Esophagus squamous epithelium (tissue), 5 donors: ENCODE measurements at places on chromosomes 3 and 15.
A peak's percentile ranks its signal among the peaks of the same experiment; 100 is the strongest.

GRCh38 chr15:88838667-88839066 lies 35.4 kb downstream of the ACAN start:
- no peak for DNase-seq

DNA sequence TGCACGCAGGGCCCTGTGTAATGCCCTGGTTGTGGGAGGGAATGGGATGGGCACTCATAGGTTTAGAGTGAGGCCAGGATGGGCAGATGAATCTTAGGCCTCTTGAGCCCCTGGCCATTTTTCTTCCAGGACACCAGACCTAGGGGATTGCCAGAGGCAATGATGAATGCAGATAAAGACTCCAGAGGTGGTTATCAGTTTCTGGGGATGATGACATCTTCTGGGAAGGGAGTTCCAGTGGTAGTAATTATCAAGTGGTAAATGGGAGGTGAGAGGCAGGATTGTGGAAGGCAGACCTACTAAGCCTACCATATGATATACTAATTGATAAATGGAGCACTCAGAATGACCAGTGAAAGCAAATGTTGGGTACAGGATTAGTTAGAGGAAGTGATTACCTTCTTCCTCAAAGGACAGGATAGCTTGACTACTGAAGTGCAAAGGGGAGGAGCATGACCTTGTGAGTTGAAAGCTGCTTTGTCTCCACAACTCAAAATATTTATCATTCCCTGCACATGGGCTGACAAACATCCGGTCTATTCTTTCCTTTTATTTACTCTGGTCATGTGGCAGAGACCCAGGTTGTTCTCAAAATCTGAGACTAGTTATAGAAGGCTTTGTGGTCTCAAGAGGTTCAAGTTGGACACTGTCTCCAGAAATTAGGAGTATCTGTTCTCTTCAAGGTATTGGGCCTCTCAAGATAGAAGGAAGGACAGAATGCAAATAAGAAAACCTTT lies 10.2 kb upstream of the MAPK6 start:
- no peak for DNase-seq

DNA sequence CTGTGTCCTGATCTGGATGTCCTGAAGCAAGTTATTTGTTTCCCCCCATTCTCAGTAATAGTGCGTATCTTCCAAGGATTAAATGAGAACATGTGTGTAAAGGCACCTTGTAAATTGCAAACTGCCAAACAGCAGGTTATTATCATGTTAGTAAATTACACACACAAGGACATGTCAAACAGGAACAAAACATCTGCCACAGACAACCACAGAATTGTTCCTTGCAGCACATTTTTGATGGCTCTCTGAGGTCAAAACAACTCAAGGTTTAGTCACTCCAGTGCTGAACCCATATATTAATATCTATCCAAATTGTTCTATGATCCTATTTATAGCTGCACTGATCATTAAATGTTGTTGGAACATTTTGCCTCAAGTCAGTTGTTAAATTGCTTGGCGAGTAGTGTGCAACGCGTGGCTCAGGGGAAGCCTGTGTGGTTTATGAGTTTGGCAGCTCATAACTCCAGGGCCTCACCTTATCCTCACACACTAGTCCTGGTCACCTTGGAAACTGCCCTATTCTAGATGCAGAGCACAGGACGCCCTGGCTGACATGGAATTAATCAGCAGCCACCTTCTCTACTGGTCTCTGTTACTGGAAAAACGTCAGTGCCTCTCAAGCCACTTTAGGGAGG lies 46.3 kb upstream of the CDV3 start:
- DNase-seq = no peak

- DNase-seq = no peak
These were observed at the start of gene ITIH4 for GRCh38 chr3:52830535-52831258. Gene ITIH4 (minus strand): TSS chr3:52830672. CDS start chr3:52830642, 30 bp downstream.

DNA sequence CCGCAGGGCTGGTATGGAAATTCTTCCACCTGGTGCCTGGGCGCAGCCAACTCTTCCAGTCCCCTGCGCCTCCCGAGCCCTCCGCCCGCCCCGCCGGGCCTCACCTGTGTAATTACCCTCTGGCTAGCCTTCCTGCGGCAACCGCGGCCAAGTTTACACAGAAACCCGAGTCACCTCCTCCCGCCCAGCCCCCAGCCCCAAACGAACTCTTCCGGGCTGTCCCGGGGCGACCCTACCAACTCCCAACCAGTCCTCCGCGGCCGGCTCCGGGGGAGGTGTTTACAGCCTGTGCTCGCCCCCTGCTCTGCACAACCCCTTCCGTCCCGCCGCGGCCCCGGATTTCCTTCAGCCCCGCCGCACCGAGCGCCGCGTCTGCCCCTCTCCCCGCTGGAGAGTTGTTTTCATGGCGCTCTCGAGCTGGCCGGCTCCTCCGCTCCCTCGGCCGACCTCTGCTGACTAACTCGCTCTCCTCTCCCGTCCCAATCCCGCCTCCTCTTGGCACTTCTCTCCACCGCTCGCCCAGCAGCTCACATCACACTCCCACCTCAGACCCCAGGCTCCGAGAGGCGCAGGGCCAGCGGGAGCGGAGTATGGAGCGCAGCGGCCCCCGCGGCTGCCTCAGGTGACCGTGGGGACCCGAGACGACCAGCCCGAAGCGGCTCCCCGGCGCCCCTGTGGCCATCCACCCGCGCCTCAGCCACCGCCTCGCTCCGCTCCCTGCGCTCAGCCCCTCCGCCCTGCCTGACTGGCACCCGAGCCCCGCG lies 538 bp downstream of the ATOSA start:
- DNase-seq = peak; percentile 14

- DNase-seq = no peak
These were observed 367.5 kb upstream of the THBS1 start for GRCh38 chr15:39213385-39213840.

DNA sequence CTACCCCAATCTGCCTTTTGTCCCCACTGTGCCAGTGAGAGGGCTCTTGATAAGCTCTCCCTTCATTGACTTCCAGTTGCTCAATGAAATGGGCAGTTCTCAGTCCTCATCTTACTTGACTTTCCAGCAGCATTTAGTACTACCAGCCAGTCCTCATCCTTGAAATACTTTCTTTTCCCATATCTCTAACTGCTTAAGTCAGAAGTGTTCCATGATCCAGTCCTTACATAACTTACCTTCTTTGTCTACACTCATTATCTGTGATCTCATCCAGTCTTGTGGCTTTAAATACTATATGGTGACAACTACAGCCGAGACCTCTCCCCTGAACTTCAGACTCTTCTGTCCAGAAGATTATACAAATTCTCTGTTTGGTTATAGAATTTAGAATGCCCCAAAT lies 28.7 kb downstream of the RARRES1 start:
- DNase-seq = no peak

DNA sequence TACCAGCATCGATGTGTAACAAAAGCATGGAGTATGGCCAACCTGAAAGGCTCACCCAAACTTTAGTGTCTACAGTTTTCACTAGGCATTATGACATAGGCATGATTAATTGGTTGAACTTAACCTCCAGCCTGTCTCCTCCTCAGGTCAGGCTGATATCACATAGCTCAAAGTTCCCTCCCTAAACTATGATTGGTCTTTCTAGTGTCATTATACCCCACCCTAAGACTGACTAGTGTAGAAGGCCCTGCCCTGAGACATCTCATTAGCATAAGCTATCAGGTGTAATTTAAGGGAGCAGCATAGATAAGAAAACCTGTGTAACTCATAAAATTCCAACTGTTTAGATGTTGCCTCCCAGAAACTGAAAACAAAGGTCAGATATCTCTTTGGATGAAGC lies 195.2 kb downstream of the ALCAM start:
- DNase-seq = no peak

GRCh38 chr3:99928771-99929744 lies 111.4 kb downstream of the CMSS1 start:
- DNase-seq = no peak

GRCh38 chr3:102087236-102087635 lies 237.9 kb downstream of the NFKBIZ start:
- no peak for DNase-seq

DNA sequence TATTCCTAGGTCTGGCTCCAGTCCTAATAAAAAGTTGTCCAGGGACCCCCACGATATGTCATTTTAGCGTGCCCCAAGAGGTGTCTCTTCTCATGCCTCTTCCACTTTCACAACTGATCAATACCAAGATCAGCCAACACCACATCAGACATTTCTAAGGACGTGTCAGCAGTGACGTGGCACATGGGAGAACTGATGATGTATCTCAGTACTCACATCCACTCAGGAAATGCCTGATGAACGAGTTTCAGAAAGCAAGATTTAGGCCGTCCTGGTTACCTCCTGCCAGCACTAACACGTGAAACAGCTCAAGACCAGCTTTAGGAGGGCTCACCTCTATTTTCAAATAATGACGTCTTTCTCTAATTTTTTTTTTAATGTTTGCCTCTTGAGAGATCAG lies 19.6 kb downstream of the VGLL4 start:
- DNase-seq = no peak

DNA sequence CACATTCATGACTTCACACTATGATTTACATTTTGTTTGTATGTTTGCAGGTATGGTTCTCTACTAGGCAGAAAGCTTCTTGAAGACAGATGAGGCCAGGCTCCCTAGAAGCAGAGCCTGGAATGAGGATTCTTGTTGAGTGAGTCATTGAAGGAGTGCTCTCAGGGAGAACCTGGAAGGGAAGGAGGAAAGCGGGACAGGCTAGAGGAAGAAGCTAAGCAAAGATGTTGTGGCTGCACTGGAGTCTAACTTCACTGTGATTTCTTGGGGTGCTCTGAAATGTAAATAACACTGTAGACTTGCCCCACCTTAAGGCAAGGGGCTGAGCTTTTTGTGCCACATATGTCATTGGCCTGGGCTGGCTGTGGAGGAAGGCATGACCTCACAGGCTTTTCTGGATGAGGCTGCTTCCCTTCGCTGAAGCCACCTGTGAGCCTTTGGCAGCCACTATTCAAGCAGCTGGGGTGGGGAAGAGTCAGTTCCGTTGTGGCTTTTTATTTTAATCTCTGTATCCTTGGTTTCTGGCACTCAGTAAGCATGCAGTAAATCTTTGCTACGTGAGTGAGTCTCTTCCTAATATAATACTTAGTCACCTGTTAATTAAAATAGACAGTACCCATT lies 307.3 kb downstream of the SV2B start:
- no peak for DNase-seq

GRCh38 chr3:111702996-111703985 lies 108.1 kb upstream of the ZBED2 start:
- no peak for DNase-seq

GRCh38 chr3:144380849-144381248 lies 409.2 kb downstream of the DIPK2A start:
- DNase-seq = no peak

DNA sequence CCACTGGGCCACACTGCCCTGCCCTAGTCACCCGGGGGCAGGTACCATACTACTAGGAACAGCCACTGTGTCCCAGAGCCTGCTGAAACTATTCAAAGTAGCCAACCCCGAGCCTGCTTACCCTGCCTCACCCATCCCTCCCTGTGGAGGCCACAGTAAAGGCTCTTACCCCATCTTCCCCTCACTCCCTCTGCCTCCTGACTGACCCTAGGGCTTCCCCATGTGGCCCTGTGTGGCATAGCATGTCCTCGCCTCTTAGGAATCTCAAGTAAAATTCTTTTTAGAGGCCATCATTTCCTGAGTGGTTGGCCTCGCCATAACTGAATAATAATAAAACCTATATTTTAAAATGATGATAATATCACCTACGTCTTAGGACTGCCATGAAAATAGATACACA lies 112.2 kb upstream of the SLC6A11 start:
- no peak for DNase-seq

DNA sequence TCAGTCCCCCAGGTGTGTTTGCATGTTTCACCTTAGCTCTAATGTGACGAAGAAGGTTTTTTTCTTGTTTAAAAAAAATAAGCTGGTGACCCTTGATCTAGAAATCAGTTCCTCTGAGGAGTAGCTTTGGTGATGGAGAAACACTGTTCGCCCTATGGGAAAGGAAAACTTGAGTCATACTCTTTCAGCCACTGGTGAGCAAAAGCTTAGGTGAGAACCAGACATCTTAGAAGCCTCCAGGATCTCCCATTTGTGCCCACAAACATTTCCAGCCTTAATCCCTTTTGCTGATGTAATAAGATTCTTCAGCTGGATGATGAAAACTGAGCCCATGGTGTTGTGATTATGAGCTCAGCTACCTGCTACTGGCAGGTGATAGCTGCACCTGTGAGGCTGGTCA lies 37.8 kb downstream of the SLC27A2 start:
- DNase-seq = no peak

GRCh38 chr15:95146481-95146880 lies 915.1 kb downstream of the MCTP2 start:
- DNase-seq = no peak

DNA sequence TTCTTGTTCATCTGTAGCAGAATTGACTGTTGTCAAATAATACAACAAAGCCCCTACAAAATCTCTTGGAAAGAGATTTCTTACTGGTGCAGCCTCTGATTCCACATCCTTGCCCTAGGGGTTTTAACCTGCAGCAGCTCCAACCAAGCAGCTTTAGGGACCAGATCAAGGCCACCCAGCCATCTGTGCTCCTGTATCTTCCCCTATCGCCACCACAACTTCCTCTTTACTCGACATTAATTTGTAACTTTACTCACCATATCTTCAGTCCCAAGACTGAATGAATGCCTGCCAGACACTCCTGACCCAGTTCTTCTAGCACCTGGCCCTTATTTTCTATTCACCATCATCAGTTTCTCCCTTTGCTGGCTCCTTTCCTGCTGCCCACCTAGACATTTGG lies 156.6 kb upstream of the IL12A start:
- no peak for DNase-seq

DNA sequence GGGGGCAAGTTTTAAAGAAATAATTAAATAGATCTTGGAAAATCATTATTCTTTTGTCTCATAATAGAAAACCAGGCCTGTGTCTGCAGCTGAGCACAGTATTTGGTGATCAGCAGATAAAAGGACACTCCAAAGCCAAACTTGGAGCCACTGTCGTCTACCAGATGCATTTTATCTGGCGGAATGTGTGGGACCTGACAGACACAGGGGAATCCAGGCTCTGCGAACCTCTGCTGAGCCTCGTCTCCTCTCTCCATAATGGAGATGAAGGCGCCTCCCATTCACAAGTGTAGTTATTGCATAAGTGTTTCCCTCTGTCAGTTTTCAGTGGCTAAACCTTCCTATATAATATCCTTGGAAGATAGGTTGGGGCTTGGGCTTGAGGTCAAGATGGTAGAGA lies 42.1 kb downstream of the EEFSEC start:
- no peak for DNase-seq

GRCh38 chr3:42674146-42674545 lies 11.2 kb upstream of the KLHL40 start:
- no peak for DNase-seq

- no peak for DNase-seq
These were observed 63.7 kb upstream of the SENP5 start for GRCh38 chr3:196803891-196804468.

DNA sequence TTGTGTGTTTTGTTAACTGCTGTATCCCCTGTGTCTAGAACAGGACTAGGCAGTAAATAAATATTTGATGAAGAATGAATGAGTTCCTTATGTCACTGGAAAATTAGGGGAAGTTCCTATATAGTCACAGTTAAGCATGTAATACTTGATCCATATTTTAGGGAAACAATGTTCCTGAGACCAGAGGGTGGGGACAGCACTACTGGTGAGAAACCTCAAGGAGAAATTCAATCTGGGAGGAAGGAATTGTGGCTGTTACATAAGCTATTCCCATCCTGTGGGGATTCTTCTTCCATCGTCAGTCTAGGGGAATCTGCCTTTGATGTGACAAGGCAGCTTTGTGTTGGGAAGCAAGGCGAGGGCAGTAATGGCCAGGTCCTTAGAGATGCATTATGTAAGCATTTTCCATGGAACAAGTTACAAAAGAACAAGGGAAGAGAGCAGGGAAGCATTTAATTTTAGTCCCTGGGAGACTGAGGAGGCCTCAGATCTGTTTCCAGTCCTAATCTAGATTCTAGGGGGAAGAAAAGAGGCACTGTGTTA lies 219.3 kb upstream of the TTC14 start:
- DNase-seq = no peak

- no peak for DNase-seq
These were observed 645.8 kb upstream of the NR2F2 start for GRCh38 chr15:95684693-95685115.
